ENCODE measurements at places on chromosomes 11 and 22.

DNA sequence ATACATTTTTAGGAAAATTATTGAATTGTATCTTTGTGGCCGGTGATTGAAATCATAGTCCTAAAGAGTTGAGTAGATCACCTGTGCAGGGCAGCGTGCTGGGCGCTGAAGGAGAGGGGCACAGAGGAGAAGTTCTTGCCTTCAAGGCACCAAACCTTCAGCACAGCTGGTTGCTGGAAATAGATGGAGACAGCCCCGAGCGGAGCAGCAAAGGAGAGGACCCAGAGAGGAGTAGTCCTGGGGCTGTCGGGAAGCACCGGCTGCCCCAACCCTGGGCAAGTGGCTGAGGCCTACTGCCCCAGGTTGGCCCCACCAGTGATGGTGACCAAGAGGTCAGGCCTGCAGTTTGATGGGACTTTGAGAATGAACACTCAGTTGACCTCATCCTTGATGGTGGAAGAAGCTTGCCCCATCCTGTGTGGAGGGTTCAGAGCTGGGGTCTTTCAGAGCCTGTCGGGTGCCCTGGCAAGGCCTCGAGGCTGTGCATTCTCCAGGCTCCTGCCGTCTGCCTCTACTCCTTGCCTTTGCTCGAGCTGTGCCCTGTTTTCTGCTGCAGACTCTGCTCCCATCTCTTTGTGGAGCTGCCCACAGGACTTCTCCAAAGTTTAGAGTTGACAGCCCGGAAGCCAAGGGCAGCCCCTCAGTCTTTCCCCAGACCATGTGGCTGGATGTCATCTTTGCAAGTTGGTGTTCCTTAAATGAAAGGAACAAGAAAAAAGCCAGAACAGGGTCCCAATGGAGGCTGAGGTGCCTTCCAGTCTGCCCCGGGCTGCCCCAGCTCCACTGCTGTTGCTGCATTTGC is 285.1 kb downstream of the TBC1D22A start:
- DNase-seq = no peak

GRCh38 chr22:42773167-42773566 is 52.5 kb upstream of the A4GALT start:
- no peak for DNase-seq

DNA sequence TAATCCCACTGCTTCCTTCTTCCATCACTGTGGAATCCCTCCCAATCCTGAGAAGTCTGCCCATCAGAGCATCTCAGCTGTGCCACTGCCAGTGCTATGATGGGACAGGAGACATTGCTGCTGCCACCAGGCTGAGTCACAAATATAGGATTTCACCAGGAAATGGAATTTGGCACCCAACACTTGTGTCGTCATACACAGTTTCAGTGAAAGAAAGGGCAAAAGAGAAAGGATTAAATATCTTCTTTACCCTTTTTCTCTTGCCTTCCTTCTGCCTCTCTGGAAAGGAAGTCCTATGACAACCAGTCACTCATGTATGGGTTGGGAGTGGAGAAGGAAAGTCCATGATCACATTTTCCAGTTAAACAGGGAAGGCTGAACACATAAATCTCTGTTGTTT is 133.4 kb downstream of the SPON1 start:
- no peak for DNase-seq

DNA sequence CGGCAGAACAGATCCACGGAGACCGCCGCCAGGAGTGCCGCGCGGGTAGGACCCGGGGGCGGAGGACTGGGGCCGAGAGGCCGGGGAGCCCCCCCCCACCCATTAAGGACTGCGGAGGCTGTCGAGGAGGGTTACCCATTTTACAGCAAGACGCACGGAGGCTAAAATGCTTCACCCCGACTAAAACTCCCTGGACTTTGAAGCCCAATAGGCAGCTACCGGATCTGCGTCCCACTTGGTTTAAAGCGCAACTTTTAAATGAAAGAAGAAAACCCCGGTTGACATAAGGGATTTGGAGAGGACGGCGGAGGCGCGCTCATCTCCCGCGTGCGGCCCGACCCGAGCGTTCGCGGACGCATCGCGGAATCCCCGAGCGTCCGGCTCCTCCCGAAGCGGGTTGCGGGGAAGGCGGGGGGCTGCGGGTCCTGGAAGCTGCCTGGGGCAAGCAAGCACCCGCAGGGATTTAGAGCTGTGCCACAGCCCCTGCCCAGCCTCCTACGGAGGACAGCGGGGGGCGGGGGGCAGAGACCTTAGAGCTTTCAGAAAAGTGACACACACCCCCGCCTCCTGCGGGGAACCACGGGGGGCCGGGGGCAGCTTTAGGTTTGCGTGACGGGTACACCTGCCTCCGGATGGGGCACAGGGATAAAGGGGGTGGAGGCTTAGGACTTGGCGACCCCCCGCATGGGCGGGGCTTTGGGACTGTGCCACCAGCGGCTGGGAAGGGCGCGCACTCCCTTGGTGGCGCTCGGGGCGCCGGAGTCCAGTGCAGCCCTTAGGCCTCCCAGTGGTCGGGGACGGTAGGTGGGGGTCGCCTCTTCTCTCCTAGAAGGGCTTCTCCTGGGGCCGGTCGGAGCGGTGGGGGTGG is 760 bp upstream of the CELSR1 start:
- DNase-seq = no peak

DNA sequence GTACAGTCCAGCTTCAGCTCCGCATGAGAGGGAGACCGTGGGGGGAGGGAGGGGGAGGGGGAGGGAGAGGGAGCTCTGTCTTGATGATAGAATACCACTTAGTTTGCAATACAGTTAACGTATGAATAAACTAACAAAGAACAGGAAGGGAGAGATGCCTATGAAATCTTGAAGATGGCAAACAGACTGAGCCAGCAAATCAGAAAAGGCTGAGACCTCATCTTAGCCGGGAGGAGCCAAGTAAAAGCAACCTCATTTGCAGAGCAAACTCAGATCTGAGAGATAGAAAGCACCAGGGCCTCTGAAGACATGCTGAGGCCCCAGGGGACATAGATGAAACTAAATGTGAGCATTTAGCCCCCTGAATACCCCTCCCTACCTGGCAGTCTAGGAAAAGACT is 23.0 kb downstream of the APLP2 start:
- no peak for DNase-seq

DNA sequence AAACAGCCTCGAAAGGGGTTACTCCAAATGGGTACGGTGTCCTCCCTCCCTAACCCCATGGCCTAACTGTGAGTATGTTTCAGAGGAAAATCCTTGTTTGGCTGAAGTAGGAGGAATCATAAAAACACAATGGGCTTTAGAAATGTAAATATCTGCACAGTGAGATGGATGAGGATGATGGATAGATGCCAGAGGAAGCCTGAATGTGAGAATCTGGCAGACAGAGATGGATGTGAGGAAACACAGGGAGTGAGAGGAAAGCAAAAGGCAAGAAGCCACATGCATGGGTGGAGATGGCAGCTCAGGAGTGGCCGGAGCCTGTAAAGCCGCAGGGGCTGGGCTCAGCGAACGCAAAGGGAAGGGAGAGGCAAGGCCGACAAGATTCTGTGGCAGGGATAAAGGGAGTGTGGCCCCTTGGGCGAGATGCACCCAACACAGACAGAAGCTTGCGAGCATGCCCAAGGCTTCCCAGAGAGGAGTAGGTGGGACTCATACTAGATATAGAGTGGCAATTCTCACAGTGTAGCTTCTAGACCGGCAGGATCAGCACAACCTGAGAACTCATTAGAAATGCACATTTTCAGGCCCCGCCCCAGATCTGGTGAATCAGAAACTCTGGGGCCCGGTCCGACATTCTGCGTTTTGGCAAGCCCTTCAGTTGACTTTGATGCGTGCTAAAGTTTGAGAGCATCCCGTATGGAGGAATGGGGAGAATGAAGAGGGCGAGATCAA is 237.3 kb upstream of the CADM1 start:
- no peak for DNase-seq

DNA sequence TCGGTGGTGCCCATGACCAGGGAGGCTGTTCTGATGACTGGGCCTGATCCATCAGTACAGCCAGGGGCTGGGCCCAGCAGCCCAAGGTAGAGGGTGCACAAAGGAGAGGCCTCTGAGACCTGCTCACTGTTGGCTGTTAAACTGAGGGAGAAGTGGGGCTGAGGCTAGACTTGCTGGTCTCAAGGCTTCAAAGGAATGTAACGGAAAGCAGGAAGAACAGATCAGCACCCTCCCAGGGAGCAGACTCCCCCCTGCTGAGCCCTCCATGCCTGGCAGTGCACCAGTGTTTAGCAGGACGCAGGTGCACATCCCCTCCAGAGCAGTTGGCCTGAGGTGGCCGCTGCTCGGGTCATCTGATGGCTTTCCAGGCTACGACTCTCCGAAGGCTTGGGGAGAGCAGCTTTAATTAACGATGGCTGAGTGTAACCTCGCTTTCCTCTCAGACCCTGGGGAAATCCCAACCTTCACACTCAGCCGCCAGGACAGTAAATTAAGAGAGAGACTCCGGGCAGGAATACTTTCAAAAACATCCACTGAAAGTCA is 255.7 kb upstream of the NARS2 start:
- DNase-seq = no peak

- peak; percentile 74 for DNase-seq
These were observed 12.7 kb downstream of the RPL3 start for GRCh38 chr22:39306456-39307361.

- no peak for DNase-seq
These were observed 9.6 kb upstream of the PANX2 start for GRCh38 chr22:50160947-50161346.

DNA sequence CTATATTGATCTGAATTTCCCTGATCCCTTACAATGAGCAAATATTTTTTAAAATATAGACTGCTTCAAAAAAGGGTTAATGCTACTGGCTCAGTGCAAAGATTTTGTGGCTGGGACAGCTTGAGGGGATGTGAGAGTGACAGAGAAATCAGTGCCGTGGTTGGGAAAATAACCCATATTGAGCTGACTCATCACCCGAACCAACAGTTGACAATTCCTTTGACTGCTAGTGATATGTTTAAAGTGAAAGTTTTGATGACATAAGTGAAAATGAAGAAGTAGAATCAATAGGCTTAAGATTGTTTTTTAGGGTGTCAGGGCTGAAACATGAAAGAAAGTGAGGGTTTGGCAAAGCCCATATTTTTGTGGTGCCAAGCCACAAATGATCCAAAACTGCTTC is 257.1 kb upstream of the TENM4 start:
- DNase-seq = no peak

GRCh38 chr11:10236840-10237239 is 57.2 kb downstream of the SBF2 start:
- DNase-seq = no peak

GRCh38 chr11:35483131-35483820 is 42.1 kb downstream of the PAMR1 start:
- no peak for DNase-seq
